ENCODE measurements at places on chromosomes 5 and 9. TPM values are rescaled to one million over a fixed set of nuclear protein-coding genes. Genes with fewer than 3 reads are reported as not detected.

DNA sequence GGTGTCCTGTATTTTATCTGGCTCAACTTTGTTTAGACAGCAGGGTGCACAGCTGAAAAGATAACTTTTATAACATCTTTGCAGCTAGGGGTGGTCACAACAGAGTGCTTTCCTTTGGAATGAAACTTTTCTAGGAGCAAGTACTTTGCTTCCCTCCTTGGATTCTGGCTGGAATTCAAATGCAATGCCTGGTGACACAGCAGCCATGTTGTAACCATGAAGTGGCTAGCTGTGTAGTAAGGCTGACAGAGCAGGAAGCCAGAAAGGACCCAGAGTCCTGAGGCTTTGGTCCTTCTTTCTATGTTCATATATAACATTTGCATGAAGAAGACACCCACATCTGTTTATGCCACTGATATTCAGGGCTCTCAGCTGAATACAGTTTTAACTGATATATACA lies 48.1 kb downstream of the TENT4A start:
- DNase-seq = no peak

- DNase-seq = no peak
Measured at GRCh38 chr5:155530046-155530445, 516.5 kb downstream of the KIF4B start.

The CCNI2 gene
- total RNA-seq = not detected

The NMRK1 gene
- 14.4 TPM for total RNA-seq

The PTGER4 gene
- total RNA-seq = not detected

GRCh38 chr5:2752059-2752820 lies 763 bp upstream of the IRX2 start:
- peak; percentile 81 for DNase-seq
